Upper lobe of right lung (tissue), 1 donor: ENCODE measurements at places on chromosomes 5 and 9.

DNA sequence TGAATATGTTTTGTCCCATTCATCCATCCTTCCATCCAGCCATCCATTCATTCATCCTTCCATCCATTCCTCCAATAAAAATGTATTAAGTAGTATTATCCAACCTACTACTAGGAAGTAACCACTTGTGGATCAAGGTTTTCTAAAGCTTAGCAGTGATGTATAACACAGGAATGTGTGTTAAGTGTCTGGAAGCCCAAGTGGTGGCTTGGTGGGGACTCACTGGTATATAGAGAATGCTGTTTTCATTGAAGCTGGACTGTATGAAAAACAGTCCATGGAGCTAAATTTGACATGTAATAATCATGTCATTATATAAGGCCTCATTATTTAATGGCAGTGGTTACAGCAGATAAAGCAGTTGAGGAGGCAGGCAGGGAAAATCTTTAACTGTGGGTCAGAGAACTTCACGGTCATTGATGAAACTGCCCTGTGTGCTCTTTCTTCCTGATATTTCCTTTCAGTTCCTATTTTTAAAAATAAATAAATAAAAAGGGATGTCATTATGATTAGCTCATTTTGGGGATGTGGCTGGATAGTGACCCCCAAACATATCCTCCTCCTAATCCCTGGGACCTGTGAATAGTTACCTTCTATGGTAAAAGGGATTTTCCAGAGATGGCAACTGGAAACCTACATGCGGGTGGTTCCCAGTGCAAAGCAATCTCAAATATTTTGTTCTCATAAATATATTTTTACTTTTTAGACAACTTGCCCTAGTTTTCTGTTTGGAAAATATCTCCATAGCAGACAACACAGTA is 82.3 kb downstream of the DAPK1 start:
- DNase-seq = no peak

- peak; percentile 64 for DNase-seq
Observed at GRCh38 chr5:135437796-135438560, 9.2 kb downstream of the DCANP1 start.

DNA sequence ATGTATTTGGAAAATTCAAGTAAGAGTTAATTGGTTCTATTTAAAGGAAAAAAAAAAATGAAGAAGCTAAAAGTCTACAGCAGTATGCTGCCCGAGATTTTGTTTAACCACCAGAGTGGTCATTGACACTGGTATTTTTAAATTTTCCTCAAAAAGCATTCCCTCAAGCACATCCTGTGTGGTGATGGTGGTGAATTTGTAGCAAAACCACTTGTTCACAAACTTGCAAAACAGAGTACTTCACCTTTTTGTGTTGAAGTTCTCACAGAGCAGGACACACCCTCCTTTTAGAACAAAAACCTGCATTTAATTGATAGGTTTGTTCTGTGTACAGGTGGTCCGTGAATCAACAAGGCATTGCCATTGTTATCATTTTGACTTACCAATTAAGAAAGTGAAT is 374.2 kb downstream of the EFNA5 start:
- no peak for DNase-seq

DNA sequence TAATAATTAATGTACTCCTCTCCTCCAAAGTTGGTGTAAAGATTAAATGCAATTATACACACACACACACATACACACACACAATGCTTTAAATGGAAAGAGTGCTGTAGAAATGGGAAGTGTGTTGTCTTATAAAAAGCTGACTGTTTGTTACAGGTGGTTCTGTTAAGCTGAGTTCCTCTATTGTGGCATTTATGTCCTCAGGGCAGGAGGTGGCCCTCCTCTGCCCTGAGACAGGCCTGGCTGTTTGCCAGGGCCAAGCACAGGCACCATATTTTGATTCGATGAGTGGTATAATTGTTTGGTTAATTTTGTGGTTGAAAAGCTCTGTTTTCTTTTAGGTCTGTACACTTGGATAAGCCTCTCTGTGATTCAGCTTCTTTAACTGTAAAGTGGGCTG is 573.9 kb downstream of the KIF4B start:
- DNase-seq = no peak

DNA sequence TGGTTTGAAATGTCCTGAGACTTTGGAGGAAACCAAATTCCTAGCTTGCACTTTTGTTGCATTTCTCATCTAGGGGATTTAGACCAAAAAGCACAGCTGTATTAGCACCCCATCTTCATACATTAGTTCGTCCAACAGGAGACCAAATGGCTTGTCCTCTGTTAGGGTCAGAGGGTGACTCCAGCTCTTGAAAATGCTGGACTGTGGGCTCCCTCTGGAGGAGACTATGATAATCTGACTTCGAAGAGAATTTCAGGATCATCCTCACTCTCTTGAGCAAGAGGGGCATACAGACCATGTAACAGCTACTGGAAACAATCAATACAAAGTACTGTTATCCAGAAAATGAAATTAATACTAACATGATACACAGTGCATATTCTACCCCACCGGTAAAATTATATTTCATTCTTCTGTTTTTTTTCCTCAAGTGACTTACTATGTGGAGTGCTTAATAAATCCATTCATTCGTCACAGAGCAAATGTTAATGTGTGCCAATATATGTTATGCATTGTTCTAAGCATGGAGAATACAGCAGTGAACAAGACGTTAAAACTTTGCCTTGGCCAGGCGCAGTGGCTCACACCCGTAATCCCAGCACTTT is 63.7 kb upstream of the PPP2CA start:
- no peak for DNase-seq

DNA sequence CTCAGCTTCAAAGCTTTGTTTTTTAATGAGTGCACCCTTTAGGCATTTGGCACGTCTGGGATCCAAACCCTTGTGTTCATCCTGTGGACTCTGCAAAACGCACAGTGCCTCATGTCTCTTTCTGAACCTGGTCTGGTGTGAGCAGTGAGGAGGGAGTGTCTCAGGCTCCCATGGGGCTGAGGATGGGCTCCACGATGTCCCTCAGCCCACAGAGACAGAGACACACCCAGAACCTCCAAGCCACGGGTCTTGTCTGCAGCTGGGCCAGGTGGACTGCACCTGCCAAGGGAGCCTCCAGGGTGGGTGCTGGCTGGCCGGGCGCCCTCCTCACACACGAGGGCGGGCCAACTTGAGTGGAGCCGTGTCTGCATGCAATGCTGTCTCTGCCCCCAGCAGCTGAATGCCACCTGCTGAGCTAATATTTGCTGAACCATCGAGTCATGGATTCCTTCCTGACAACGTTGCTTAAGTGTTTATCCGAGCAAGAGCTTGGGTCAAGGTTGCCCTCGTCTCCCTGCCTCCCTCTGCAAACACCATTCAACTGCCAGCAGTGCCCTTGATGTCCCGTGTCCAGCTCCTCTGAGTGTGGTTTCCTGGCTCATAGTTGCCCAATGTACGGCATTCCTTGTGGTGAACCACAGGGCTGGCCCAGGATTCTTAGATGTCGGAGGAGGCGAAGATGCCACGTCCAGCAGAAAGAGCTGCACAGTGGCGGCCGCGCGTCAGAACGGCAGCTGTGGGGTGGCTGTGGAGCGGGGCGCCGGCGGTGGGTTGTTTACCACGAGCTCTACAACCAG is 31.4 kb upstream of the LPCAT1 start:
- DNase-seq = peak; percentile 92

DNA sequence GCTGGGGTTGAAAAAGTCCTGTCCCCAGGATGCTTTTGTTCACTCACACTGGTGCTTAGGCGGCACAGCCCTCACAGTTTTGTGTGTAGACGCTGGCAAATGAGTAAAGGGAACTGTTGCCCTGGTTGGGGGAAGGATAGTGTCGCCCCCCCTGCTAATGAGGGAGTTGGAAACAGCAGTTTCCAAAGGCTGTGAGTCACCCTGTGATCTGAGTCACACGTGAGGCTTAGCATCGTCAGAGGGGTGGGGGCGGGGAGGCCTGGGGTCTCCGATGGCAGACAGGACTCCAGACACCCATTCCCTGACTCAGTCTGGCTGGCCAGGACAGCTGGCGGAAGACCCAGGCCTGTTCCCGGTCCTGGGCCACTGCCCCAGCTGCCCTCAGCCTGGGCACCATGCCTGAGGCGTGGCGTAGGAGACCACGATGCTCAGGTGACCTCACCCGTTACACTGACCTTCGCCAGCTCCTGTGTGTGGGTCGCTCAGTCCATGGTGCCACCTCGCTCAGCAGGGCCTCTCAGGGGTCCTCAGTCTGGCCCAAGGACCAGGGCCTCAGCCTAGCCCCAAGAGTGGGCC is 2.9 kb downstream of the DNAJB5 start:
- DNase-seq = no peak

- no peak for DNase-seq
Observed at GRCh38 chr5:142408536-142408935, 83.7 kb upstream of the SPRY4 start.

- DNase-seq = no peak
Observed at GRCh38 chr9:107280543-107280942, 2.5 kb upstream of the RAD23B start.

GRCh38 chr5:149212198-149212951 is 59.3 kb upstream of the AFAP1L1 start:
- no peak for DNase-seq

- DNase-seq = no peak
Observed at GRCh38 chr9:86503314-86503713, 149.1 kb upstream of the TUT7 start.
